Cerebellum (tissue), 4 donors: ENCODE measurements at places on chromosomes 12 and 14.

- no peak for DNase-seq
Measured at GRCh38 chr14:67442139-67442906, 30.4 kb upstream of the PLEK2 start.

DNA sequence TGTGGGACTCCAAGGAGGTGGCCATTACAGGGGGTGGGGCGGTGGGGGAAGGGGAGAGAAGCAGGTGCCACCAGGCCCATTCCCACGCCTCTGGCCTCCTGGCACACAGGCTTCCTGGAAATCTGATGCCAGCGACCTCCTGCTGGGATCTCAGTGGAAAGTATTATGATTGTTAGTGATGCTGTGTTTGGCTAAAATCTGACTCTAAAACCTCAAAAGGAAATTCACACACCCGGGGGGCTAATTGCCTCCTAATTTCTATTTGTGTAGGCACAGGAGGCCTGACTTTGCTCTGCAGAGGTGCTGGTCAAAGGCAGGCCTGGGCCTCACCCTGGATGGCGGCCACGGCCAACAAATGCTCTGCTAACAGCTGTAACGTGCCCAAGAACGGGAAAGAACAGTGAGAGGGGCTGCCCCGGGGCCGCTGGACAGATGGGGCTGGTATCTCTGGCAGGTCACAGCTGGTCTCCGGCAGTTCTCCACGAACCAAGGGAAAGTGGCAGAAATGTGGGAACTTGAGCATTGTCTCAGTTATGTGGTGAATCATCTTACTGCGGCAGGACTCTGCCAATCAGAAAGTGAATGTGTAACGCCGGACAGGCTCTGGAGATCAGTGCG is 14.3 kb downstream of the FAM181A start:
- no peak for DNase-seq

- DNase-seq, result no peak
Measured at GRCh38 chr12:66879409-66879808, 200.5 kb upstream of the GRIP1 start.

GRCh38 chr12:132886529-132887477 is 602 bp downstream of the CHFR start:
- DNase-seq, result no peak

DNA sequence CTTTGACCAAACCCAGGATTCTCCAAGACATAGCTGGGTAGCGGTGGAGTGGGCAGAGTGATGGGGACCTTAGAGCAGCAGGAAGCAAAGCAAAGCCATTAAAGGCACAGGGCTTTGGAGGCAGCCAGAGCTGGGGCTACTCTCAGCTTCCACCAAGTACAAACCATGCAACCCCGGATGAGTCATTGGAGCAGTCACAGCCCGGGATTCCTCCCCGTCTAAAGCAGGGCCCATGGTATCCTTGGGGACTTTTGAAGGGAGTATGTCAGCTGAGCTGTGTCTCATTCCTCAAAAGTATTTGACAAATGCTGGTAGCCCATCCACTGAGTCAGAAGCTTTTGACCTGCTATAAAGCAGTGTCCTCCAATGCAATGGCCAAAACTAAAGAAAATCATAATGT is 9.7 kb upstream of the IFI27 start:
- DNase-seq, result no peak

- DNase-seq, result no peak
Measured at GRCh38 chr12:65100140-65100539, 21.0 kb downstream of the WIF1 start.

DNA sequence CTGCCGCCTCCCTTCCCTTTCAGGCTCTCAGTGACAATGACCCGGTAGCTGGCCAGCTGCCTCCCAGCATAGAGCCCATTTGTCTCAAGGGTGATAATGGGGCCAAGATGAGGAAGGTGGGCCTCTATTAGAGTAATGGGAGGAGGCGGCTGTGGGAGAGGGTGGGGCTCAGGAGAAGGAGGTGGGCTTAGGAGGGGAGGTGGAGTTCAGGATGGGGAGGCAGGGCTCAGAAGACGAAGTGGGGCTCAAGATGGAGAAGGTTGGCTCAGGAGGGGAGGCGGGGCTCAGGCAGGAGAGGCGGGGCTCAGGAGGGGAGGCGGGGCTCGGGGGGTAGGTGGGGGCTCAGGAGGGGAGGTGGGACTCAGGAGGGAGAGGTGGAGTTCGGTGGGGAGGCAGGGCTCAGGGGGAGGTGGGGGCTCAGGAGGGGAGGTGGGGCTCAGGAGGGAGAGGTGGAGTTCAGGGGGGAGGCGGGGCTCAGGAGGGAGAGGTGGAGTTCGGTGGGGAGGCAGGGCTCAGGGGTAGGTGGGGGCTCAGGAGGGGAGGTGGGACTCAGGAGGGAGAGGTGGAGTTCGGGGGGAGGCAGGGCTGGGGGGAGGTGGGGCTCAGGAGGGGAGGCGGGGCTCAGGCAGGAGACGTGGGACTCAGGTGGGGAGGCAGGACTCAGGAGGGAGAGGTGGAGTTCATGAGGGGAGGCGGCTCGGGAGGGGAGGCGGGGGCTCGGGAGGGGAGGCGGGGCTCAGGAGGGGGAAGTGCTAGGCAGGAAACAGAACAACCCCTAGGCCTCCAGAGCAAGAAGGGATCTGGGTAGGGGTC is 36.8 kb downstream of the IQSEC3 start:
- no peak for DNase-seq

DNA sequence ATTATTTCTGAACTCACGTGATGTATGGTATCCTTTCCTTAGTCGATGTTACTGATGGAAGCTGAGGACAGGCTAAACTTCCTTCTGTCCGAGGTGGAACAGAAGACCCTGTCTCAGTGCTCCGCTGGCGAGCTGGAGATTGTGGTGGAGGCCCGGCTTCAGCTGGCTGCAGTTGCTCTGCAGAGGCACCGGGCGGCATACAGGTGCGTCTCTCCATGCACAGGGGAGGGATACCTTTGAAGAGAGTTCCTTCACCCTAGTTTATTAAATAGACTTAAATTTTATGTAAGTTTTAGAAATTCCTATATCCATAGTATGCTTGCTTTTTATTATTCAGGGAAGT is 186.7 kb upstream of the NEDD1 start:
- DNase-seq, result no peak

GRCh38 chr14:77033622-77034589 is 5.4 kb upstream of the IRF2BPL start:
- peak; percentile 79 for DNase-seq

DNA sequence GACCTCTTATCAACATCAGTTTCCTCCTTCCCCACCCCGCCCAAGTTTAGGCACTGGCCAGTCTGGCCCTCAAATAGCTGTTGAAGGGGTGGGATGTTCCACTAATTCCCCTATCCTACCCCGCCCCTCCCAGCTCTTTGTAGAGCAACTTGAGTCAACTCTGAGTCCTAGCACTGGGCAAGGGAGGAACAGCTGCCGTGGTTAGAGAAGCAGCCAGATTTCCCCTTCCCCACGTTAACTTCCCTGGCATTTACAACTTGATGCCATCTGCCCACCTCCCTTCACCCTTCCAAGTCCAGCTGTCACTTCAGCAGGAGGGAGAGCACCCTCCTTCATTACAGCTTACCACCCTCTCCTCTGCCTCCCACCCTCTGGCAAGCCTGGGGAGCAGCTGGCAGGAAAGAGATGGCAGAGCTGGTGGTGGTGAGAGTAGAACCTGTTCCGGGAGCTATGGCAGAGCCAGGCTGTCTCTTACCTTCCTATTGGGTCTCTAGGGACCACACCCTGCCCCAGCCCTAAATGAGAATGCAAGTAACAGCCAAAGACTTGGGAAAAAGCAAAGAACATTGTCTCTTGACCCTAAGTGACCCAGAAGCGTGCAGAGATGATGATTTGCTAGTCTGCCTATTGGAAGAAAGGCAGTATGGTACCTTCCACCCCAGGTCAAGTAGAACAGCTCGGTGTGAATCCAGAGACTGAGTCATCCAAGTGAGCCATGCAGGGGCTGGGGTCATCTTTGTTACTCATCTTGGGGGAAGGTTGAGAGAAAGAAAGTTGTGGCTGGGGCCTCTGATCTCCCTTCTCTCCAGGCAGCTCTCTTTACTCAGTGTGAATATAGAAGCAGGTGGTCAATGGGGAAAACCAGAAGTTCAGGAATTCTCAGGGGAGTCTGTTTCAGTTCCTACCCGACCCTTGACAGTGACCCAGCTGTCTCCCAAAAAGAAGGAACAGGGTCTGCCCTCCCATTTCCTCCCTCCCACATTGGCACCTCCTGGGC is 1.5 kb downstream of the BLOC1S1 start:
- DNase-seq, result no peak

- peak; percentile 53 for DNase-seq
Measured at GRCh38 chr14:24172261-24172860, 481 bp downstream of the REC8 start.

DNA sequence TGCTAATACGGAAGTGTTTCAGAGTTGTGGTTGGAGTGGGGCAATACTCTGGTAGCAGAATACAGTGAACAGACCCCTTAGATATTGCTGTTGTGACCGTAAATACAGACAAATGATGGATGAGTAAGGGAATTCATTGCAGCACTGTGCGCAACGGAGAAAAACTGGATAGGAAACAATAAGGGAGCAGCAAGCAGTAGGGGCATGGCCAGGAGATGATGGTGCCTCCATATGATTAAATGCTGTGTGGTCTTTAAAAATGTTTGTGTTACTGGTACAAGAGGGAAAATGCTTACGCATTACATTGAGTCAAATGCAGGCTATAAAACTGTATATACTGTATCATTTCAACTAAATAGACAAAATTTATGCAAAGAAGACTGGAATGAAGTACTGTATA is 61.6 kb downstream of the EML1 start:
- DNase-seq, result no peak

- DNase-seq, result peak; percentile 6
Measured at GRCh38 chr12:90909069-90909770, 45.8 kb downstream of the CCER1 start.

- DNase-seq, result no peak
Measured at GRCh38 chr14:73234029-73234428, 3.3 kb upstream of the PAPLN start.

- DNase-seq, result no peak
Measured at GRCh38 chr12:91056488-91056887, 1.3 kb downstream of the KERA start.

DNA sequence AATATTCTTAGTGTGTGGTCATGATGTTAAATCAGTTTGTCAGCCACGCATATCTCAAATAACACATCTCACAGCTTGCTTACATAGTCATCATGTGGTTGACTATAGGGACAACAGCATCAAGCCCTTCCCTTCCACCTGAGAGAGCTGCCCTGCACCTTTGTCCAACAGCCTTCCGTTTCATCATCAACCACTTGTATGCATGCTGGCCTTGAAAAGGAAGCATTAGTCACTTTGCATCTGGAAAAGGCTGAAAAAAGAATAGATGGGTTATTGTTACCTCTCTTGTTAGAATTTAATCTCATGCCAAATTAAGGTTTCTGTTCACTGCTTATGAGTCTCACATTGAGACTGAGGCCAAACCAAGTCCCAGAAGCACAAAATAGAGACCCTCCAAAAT is 1586.5 kb upstream of the SEL1L start:
- DNase-seq, result no peak

- no peak for DNase-seq
Measured at GRCh38 chr12:49567302-49567610, 686 bp downstream of the MCRS1 start.

DNA sequence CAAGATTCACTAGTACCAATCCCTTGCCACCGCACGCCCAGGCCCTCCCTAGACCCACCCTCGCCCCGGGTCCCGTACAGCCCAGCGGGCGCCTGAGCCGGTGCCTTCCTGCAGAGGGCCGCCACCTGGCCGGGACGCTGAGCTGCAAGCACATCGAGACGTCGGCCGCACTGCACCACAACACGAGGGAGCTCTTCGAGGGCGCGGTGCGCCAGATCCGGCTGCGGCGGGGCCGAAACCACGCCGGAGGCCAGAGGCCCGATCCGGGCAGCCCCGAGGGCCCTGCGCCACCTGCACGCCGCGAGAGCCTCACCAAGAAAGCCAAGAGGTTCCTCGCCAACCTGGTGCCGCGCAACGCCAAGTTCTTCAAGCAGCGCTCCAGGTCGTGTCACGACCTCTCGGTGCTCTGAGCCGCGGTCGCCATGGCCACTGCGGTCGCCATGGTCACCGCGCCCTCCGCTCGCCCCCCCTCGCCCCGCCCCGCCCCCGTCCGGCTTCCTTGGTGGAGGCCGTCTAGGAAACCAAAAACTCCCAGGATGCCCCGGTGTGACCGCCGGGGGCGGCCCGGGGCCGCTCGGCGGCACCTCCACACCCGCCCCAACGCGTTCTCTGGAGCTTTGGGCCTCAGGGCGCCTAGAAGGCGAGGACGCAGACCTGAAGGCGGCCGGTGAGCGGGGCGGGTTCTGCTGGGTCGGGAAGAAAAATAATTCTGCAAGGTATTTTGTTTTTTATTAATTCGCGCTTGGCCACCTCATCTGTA is 3.7 kb downstream of the REM2 start:
- DNase-seq, result no peak
